Heart left ventricle (tissue), 16 donors: ENCODE measurements at places on chromosomes 7 and 10. TPM values are rescaled to one million over a fixed set of nuclear protein-coding genes. Genes with fewer than 3 reads are reported as not detected.
A peak's percentile ranks its signal among the peaks of the same experiment; 100 is the strongest.

DNA sequence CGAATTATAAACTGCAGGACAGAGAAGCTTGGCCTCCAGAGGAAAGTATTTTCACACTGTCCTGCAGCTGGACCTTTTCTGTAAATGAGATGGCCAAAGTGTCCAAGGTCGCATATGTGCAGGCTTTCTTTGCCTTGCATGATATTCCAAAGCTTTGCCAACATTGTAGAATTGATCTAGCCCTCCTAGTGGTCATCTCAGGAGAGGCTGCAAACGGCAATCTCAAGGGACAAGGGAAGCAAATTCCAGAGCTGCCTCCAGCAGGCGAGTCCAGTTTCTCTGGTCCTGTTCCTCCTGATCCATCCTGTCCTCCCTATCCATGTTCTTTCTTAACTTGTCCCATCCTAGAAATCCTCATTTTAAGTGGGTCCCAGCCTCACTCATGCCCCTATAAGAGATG is 373.4 kb upstream of the PCDH15 start:
- DNase-seq = no peak

GRCh38 chr7:46034056-46034768 is 113.1 kb upstream of the IGFBP3 start:
- no peak for DNase-seq

DNA sequence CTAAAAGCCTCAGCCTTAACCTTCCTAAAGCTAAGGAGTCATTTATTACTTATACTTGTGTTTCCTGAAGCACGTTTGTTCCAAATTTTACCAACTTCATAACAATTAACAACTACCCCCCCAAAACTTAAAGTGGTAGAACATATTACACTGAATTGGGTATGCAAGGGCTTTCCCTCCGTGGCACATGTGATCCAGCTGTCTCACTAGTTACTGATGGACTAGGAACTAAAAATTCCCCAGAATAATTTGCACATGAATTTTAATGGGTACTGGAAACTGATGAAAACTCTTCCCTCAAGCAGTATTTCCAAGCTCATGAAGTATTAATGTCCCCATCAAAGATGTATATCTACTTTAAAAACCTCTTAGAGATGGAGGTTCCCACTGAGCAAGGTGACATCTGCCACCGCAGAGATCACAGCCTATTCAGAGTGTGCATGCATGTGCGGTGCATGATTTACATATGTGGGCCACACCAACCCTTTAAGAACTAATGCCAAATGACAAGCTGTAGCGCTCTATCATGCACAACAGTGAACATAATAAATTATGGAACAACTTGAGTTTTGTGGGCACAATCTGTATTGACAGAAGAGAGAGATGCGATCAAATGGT is 139.9 kb upstream of the ADCY1 start:
- no peak for DNase-seq

DNA sequence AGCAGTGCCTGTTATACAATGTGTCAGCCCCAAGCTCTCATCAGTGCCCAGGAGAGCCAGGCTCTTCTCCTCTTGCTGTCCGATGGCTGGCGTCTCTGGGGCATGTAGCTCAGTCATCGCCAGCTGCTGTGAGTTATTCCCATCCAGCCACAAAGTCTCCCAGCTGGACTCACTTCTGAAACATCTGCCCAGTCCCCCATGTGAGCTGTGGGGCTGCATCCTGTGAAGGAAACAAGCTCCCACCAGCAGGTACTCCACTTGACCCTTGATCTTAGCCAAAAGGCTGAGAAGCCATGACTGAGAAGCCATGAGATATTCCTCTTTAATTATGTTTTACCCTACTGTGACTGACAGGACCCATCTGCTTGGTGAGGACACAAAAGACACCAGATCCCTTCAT is 212.7 kb upstream of the IGFBP3 start:
- DNase-seq = no peak

DNA sequence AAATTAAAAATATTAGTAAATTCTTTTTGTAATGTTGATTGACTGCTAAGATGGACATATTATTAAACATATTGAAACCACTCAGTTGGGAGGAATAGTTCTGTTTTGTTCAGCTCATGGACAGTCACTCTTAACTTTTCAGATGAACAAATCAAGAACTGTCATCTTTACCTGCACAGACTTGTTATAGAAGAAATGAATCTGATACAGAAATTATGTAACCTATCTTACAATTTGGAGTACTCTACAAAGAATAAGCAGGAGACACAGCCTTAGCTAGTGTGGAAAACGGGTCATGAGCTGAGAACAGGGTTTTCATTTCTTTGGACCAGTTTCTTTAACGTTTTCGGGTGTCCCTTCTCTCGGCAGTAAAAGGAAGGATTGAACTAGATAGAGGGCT is 1.2 kb upstream of the ANLN start:
- no peak for DNase-seq

- peak; percentile 82 for DNase-seq
Observed at GRCh38 chr10:110643653-110644597, at the start of gene RBM20. RBM20 (plus strand) TSS chr10:110644336; CDS start chr10:110644455, 119 bp downstream.

DNA sequence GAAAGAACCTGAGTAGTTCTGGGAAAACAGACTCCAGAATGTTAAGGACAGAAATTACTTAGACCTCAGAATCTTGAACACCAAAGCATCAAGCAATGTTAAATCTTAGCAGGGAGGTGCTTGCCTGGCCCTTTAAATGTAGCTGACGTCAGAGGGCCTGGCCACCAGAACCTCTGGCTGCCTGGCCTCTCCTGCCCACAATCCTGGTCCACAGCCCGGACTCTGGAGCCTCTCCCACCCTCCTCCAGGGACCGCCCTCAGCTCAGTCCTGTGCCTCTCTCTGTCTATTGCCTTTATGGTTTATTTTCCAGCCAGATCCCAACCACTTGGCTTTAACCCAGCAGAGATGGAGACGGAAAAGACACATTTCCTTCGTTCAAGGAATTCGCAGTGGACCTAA is 42.2 kb upstream of the EGR2 start:
- DNase-seq = peak; percentile 65

- DNase-seq = no peak
Observed at GRCh38 chr7:34281260-34281659, 375.9 kb downstream of the BMPER start.

GRCh38 chr7:39084349-39084748 is 106.6 kb downstream of the POU6F2 start:
- no peak for DNase-seq

DNA sequence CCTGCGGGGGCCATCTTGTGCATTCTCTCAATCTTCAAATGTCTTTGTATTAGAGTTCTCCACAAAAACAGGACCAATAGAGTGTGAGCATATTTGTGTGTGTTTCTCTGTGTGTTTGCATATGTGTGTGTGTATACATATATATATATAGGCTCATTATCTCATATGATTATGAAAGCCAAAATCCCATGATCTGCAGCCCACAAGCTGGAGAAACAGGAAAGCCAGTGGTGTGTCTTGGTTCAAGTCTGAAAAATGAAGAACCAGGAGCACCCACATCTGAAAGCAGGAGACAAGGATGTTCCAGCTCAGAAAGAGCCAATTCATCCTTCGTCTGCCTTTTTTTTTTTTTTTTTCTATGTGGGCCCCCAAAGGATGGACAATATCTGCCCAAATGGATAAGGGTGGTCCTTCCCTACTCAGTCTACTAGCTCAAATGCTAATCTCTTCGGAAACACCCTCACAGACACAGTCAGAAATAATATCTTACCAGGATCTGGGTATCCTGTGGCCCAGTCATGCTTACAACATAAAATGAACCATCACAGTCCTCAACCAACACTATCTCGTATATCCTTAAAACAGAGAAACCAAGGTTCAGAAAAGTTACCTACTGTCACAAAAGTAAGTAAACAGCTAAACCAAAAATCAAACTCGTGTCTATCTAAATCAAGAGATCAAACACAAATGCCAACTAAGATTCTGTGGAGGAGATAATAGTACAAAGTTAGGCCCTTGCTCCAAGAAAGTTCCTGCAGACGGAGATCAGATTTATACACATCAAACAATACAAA is 141.9 kb downstream of the JMJD1C start:
- DNase-seq = no peak

DNA sequence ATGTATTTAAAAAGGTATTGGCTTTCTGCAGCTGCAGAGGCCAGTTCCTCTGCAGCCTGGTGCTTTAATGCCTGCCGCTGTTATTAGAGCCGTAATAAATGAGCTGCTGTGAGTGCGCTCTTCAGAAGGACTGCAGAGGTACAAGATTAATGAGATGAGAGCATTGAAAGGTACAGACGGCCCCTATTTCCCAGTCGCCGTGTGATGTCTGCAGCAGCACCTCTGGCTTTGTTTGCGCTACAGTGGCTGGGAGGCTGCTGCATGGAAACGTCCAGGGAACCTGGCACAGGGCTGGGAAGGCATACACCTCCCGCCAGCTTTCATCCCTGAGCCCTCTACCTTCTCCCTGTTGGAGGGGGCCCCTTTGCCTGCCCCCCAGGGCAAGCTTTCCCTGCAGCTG is 383.8 kb upstream of the ZMIZ1 start:
- DNase-seq = no peak

- DNase-seq = no peak
Observed at GRCh38 chr7:22611758-22612079, 111.7 kb upstream of the STEAP1B start.

GRCh38 chr10:94320285-94320914 is 42.3 kb downstream of the NOC3L start:
- DNase-seq = peak; percentile 57

GRCh38 chr7:118573085-118573484 is 348.6 kb downstream of the ANKRD7 start:
- DNase-seq = no peak

The IGFBP1 gene
- total RNA-seq = not detected

The GALNT17 gene
- 73.1 TPM for total RNA-seq

The LRRC18 gene
- total RNA-seq = not detected

The AOAH gene
- total RNA-seq = 4.0 TPM

The DGKI gene
- total RNA-seq = 0.75 TPM

The SPAG6 gene
- not detected for total RNA-seq

The TLX1 gene
- 0.21 TPM for total RNA-seq
